ENCODE measurements at places on chromosomes 1 and 21. TPM values are rescaled to one million over a fixed set of nuclear protein-coding genes. Genes with fewer than 3 reads are reported as not detected.

Gene TSPAN2
- not detected for total RNA-seq

Gene FCRL1
- not detected for total RNA-seq

Gene PADI1
- total RNA-seq = not detected

Gene TAS1R1
- 0.17 TPM for total RNA-seq

Gene DNM3
- 1.2 TPM for total RNA-seq

Gene FBXO42
- total RNA-seq = 9.9 TPM

Gene PCP4
- not detected for total RNA-seq

Gene SPRR2A
- not detected for total RNA-seq

Gene S1PR1
- 16.8 TPM for total RNA-seq

Gene ZSWIM5
- 0.17 TPM for total RNA-seq

Gene CLIC6
- under 0.01 TPM for total RNA-seq

Gene FAM78B
- 0.17 TPM for total RNA-seq

All from bronchus fibroblast of lung (primary cell).